GM10248 (cell line): ENCODE measurements at places on chromosomes 12 and 14.

- peak; percentile 47 for DNase-seq
Measured at GRCh38 chr14:101849125-101849524, 87.6 kb downstream of the PPP2R5C start.

DNA sequence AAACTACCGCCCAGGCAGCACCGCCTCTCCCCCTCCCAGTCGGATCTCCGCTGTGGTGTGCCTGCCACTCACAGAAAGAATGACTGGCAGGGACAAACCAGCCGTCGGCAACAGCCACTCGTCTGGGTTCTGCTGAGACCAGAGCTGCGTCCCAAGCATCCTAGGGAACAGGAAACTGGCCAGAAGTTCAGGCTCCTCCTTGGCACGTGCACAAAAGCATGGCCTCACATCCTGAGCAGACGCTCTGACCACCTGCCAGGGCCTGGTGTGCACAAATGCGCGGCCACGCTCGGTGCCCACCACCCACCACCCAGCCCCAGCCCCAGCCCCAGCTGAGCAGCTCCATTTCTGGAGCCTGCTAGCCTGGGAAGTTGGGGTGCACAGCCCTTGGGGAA, 214.8 kb downstream of the DPF3 start:
- no peak for DNase-seq

- peak; percentile 49 for DNase-seq
Measured at GRCh38 chr12:15546102-15546701, 223.9 kb downstream of the PTPRO start.

DNA sequence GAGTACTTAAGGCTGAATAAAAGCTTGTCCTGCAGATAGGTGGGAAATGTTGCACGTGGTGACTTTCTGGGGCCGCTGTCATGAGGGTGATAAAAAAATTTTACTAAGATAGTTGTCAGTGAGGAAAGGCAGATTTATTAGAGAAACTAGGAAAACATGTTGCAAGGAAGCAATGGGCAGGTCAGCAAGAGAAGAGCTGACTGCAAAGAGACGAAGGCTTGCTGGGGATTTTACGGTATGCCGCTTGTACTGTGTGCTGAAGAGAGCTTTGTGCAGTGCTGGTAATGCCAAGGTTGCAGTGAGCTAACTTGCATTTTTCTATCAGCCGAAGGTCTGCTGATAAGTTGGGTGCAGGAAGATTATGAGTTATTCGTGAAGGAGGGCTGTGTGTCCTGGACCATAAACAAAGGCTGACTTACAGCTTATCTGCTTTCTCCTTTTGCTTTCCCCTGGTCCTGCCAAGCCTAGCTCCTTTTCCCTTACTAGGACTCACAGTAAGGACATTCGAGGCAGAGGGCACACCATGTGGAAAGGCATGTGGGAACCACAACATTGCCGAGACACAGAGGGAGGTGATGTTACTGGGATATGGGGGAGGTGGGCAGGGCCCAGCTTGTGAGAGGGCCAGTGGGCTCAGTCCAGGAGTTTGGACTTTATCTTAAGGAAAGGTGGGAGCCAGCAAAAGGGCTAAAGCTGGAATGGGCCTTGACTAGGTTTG, 7.4 kb upstream of the CCDC88C start:
- DNase-seq = no peak

DNA sequence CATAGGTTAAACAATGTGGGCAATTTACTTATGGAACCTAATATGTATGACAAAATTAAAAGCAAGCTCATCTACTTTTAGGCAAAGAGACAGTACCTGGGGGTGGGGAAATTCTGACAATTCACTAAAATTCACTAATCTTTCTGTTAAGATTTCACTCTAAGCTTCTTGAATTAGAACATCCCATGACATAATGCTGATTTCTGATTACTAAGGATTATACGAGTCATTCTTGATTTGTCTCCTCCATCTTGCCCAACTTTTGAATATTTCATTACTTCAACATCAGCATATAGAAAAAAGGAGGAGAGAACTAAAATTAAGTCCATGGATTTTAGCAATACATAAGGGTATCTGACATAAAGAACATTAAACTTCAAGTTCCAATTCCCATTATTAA, 2.4 kb downstream of the CEP83 start:
- DNase-seq = no peak

- no peak for DNase-seq
Measured at GRCh38 chr12:44029194-44029593, 193.3 kb downstream of the TMEM117 start.

DNA sequence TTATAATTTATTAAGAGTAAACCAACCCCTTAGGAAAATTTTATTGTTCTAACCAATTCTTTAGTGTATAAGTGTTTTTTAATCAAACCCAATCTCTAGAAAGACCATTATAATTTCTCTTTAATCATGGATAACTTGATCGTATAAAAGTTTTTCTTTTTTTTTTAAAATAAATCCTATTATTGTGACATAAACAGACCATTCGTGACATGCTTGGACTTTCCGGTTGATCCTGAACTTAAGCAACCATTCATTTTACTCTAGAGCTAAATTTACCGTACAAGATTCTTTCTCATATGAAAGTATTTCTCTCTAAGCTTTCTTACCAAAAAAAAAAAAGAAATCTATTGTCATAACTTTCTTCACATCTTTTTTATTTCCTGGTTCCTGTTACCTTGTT, 32.6 kb upstream of the SLC38A4 start:
- DNase-seq = no peak

GRCh38 chr14:43165651-43166050, 1341.4 kb downstream of the FSCB start:
- DNase-seq = no peak

DNA sequence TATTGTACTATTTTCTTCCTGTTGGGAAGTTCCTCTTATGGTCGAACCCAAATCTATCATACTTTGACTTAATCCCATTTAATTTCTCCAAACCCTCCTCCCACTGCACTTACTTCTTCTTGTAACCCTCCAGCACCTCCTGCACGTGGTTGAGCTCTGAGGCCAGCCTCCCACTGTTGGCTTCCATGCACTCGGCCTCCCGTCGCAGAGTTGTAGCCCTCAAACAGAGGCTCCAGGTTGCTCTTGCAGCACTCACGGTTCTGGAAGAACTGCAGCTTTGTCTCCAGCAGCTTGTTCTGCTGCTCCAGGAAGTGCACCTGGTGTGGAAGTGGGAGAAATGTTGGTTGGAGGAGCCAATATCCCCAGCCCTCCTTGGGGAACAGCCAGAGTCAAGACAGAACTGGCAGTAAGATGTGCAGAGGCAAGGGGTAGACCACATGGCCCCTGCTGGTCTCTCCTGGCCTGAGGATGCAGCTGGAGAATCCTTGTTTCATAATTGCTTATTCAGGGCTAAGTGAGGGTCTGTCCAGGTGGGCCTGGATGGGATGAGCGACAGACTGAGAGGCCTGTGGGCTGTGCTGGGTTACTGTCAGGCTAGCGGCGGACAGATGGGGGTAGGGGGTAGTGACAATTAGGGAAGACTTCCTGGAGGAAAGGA, 18.4 kb upstream of the KRT86 start:
- DNase-seq = no peak

GRCh38 chr14:34935488-34935887, 47.3 kb upstream of the SRP54 start:
- DNase-seq = no peak

DNA sequence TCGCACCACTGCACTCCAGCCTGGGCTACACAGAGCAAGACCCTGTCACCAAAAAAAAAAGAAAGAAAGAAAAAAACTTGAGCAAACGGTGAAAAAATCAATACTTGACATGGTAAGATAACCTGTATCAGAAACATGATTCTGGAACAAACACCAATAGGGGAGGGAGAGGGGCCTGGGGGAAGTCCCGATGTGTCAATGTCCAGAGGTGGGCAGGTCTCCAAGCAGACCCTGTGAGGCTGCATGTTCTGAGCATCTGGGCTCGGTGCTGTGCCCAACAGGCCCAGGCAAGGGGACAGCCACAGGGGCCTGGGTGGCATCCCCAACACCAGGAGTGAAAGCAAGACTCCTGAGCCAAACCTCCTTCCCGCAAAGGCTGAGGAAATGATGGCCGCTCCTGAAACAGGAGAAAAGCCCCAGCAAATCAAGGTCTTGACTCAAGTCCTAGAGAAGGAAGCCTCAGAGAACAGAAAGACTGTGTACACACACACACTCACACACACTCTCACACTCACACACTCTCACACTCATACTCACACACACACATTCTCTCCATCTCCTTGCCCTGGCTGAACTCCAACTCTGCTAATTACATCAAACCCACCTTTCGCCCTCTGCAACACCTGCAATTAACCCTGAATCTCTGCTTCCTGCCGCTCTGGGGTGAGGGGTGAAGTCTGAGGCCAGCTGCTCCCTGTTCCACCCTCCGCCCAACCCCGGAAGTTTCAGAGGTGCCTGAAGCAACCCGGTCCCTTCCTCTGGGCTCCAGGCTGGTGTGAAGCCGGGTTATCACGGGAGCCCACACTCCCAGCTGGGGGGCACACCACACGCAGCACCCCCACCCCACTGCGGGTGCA, 20.4 kb downstream of the CCDC88C start:
- DNase-seq = peak; percentile 76

DNA sequence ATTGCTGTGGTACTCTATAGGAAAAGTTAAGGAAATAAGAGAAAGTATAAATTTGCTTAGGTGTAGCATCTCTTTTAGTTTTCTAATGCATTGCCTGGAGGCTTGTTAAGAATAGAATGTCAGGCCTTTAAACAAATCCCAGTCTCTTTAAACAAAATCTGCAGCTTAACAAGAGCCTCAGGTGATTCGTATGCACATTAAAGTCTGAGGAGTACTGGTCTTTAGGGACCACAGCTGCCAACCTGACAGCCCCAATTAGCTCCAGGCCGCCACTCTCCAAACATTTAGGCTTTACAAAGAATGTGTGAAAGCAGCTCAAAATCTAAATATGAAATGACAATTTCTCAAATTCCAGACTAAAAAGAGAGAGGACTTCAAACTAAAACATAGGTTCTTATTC, 35.7 kb downstream of the PAWR start:
- no peak for DNase-seq

- no peak for DNase-seq
Measured at GRCh38 chr14:67729072-67729885, 27.6 kb downstream of the RDH12 start.

DNA sequence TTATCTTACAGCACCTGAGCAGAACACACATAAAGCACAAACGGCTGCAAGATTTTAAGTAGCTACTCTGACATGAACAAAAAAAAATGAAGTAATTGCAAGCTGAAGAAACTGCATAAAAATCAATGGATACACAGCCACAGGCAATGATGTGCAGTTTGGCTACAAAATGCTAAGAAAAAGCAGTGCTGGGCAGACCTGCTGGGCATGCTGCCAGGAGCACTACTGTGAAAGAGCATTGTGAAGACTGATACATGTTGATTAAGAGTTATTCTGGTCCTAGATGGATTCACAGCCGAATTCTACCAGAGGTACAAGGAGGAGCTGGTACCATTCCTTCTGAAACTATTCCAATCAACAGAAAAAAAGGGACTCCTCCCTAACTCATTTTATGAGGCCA, 20.1 kb upstream of the RTN1 start:
- DNase-seq = no peak

DNA sequence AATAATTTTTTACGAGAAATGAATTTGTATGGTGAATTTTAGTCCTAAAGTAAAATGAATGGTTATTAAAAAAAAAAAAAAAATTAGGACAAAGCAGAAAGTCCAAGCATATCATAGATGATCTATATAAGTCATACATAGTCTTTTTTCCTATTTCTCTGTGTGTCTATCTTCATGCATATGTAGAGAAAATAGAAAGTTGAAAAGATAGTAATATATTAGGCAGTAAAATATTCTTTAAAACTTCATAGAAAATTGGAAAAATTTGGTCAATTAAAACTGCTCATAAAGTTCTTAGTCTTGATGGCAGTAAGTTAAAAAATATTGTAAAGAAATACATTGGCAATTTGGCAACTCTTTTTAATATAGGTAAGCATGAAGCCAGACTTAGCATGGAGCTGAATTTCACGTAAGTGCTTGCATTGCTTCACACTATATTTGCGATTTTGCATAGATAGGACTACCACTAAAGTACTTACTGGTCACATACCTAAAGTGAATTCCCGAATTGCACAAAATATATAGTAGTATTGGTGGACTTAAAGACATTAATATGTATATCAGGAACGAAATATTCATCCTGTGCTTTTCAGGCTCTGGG, 303.8 kb downstream of the IPO8 start:
- no peak for DNase-seq

DNA sequence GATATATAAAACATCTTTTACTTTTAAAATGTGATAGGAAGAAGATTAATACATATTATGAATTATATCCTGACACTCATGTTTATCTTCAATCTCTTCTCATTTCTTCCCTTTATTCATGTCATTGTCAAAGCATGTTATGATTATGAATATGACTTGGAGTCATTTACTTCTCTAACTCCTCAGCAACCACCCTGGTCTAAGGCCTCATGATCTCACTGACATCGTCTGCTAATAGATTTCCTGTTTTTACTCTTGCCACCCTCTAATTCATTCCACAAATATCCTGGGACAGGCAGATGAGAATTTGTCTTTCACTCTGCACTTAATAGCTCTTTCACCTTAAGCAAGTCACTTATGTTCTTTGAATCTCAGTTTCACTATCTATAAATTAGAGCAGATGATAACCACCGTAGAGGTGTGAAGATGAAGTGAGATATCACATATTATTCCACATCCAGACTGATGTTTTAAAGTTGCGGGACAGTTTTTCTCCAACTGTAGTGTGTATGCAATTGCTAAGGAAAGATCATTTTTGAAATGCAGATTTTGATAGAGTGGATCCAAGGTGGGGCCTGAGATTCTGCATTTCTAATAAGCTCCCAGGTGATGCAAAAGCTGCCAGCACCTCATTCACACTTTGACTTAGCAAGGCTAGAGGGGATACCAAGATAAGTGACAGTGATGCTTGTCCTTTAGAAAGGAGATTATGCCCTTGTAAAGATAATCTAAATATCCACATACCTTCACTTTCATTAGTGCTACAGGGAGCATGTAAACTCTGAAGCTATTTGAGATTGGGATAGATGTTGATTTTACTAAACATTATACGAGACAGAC, 3.3 kb upstream of the IAPP start:
- no peak for DNase-seq

GRCh38 chr14:63470962-63471793, 72.0 kb downstream of the PPP2R5E start:
- peak; percentile 56 for DNase-seq

DNA sequence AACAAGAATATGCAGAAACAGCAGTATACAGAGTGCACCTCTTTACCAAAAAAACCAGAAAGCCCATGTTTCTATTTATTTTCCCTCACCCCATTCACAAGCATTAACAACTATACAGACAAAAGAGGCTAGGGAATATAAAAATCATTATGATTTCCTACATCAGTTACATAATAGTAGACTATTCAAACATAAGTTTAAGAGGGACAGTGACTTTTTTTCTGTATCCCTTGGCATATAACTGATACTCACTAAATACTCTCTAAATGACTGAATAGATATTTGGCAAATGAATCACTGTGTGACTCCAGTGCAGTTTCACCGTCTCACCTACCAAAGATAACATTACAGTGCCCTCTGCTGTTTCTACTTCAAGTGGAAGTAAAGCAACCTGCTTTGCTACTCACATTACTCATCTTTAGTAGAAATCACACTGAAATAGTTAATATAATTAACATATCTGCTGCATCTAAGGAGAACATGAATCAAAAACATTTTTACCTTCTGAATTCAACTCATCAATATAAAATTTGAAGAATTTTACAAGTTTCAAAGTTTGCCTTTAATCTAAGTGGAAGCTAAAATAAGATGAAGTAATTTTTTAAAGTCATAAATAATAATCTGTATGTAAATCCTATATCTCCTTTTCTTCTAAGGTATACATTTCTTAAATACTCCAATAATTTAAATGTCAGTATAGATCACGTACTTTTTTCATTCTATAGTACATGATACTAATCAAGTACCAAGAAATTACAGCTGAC, 103.8 kb downstream of the OSBPL8 start:
- peak; percentile 56 for DNase-seq
